ENCODE measurements at places on chromosomes 2 and 18. TPM values are rescaled to one million over a fixed set of nuclear protein-coding genes. Genes with fewer than 3 reads are reported as not detected.

The LTBP1 gene
- total RNA-seq, result 33.8 TPM

The PPP3R1 gene
- total RNA-seq, result 83.9 TPM

The DSC1 gene
- total RNA-seq, result 0.16 TPM

The MPP4 gene
- total RNA-seq, result not detected

DNA sequence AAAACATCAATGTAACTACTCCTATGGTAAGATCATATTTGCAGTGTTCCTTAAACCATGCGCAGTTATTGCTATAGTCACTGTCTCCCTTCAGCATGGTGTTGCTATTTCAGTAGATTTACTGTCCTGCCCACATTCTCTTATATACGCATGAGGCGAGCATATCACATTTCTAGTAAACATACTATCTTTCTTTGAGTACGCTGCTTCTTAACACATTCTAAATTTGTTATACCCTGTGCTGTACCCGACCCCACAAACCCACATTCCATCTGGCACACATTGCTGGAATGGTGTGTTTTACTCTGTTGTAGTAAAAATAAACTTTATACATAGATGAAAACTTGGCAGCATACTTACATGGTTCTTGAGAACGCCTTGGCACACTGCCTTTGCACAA is 163.3 kb downstream of the QPCT start:
- peak overlapping the region; percentile 9 for H3K27ac ChIP-seq
- H3K4me1 ChIP-seq, result no peaks in the 10 kb centered on the region
- no peaks in the 10 kb centered on the region for H3K27me3 ChIP-seq
- H3K36me3 ChIP-seq, result no peaks in the 10 kb centered on the region
- DNase-seq, result no peak

DNA sequence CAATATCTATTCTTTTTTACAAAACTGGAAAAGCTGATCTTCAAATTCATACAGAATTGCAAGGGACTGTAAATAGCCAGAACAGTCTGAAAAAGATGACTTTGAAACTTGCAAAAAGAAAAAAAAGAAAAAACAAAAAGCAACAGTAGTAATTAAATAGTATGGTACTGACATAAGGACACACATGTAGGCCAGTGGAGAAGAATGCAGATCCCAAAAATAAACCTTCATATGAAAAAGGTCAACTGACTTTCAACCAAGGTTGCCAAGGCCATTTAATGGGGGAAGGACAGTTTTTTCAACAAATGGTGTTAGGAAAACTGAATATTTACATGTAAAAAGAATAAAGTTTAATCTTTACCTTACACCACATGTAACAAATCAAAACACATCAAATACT is 111.8 kb downstream of the USP34 start:
- DNase-seq, result no peak
- no peaks in the 10 kb centered on the region for H3K27me3 ChIP-seq
- H3K4me3 ChIP-seq, result no peak overlapping the region
- no peak overlapping the region for H3K27ac ChIP-seq
- peaks cover 40% of the 10 kb centered on the region for H3K4me1 ChIP-seq

DNA sequence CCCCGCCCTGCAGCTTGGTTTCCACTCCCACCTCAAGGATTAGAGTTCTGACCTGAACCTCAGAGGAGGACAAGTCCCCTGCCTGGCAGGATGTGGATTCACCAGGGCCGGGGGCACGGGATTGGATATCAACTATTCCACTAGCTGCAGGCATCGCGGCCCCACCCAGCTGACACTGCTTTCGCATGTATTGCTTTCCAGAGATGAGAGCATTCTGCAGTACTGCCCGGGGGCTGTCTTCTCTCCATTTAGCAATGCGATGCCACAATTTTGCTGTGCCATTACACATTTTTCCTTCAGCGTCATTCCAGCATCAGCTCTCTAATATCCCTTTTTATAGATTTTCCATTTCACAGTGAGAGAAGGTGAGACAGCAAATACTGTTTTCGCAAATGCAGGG is 42.0 kb downstream of the CTIF start:
- H3K27me3 ChIP-seq, result no peaks in the 10 kb centered on the region
- no peak for DNase-seq
- no peak overlapping the region for H3K27ac ChIP-seq
- H3K36me3 ChIP-seq, result peaks cover 3% of the 10 kb centered on the region
- H3K4me1 ChIP-seq, result no peaks in the 10 kb centered on the region

DNA sequence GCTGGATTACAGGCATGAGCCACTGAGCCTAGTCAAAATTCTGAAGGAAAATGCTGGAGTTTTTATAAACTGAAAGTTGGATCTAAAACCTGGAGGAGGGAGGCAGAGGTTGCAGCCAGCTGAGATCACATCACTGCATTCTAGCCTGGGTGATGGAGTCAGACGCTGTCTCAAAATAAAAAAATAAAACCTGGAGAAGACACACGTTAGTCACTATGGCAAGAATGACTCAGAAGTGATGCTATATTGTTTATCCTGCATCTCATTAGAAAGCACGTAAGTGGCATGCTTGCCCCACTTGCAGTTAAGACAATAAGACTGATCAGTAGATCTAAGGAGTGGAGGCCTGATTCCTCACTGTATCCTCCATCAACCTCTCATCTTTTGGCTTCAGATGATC is 106.6 kb upstream of the STON1 start:
- no peak overlapping the region for H3K4me3 ChIP-seq
- DNase-seq, result no peak
- H3K27ac ChIP-seq, result peak overlapping the region; percentile 69
- peaks cover 11% of the 10 kb centered on the region for H3K27me3 ChIP-seq
- H3K36me3 ChIP-seq, result no peaks in the 10 kb centered on the region

DNA sequence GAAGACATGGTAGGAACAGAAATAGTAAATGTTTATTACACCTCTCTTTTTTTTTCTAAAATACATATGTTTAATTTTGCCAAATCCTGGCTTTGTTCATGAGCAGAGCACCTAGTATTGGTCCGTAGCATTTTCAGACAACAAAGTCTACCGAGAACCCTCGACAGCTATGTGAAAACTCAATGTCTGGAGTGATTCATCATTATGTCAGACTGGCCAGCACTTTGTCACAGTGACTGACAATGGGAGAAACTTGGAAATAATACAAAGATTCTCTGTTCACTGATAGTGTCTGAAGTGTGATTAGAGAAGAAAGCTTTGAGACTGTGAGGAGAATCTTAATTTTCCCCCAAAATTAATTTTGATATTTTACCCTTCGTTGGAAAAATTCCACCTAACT is 143.0 kb downstream of the HNMT start:
- peaks cover 4% of the 10 kb centered on the region for H3K27me3 ChIP-seq
- H3K27ac ChIP-seq, result no peak overlapping the region
- H3K4me1 ChIP-seq, result no peaks in the 10 kb centered on the region
- no peak overlapping the region for H3K4me3 ChIP-seq
- DNase-seq, result no peak

DNA sequence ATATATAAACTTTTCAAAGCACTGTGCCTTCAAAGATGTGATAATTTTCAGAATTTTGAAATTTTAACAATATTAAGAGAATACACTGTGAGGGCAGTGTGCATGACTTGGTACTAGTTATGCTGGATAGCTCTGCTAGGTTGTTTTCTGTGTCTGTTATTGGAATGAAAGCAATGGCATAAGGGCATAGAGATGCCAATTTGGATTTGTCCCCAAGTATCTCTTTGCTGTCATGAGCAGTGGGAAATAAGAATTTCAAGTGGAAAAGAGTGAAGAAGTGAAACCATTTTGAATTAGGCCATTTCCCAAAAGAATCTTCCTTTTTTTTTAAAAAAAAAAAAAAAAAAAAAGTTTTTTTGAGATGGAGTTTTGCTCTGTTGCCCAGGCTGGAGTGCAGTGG is 76.8 kb downstream of the SLC39A10 start:
- peaks cover 19% of the 10 kb centered on the region for H3K36me3 ChIP-seq
- H3K4me1 ChIP-seq, result no peaks in the 10 kb centered on the region
- no peaks in the 10 kb centered on the region for H3K27me3 ChIP-seq
- no peak overlapping the region for H3K4me3 ChIP-seq

GRCh38 chr2:2324119-2324518 is 7.0 kb downstream of the MYT1L start:
- no peak overlapping the region for H3K27ac ChIP-seq
- DNase-seq, result no peak
- peaks cover 2% of the 10 kb centered on the region for H3K4me1 ChIP-seq
- H3K27me3 ChIP-seq, result no peaks in the 10 kb centered on the region

- no peaks in the 10 kb centered on the region for H3K36me3 ChIP-seq
- peaks cover 55% of the 10 kb centered on the region for H3K27me3 ChIP-seq
- no peaks in the 10 kb centered on the region for H3K4me1 ChIP-seq
- no peak overlapping the region for H3K4me3 ChIP-seq
- no peak for DNase-seq
- H3K27ac ChIP-seq, result no peak overlapping the region
Observed at GRCh38 chr2:175362331-175362730, 180.8 kb upstream of the ATP5MC3 start.

DNA sequence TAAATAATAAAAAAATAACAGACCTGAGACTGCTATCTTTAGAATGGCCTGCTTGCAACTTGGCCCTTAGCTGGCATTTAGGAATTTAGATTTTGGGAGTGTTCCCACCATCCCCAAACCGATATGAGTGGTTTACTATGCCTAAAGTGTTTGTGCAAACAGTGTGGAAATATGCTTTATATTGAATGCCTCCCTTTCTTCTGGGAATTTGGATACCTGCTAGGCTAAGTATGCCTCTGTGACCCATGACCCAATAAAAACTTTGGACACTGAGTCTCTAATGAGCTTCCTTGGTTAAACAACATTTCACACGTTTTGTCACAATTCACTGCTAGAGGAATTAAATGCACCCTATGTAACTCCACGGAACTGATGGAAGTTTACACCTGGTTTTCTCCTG is 73.2 kb downstream of the BMPR2 start:
- H3K36me3 ChIP-seq, result peaks cover 3% of the 10 kb centered on the region
- no peak for DNase-seq
- H3K4me3 ChIP-seq, result no peak overlapping the region
- no peaks in the 10 kb centered on the region for H3K27me3 ChIP-seq
- peaks cover 3% of the 10 kb centered on the region for H3K4me1 ChIP-seq

- H3K4me3 ChIP-seq, result no peak overlapping the region
- H3K27ac ChIP-seq, result peak overlapping the region; percentile 49
- peaks cover 11% of the 10 kb centered on the region for H3K4me1 ChIP-seq
- H3K27me3 ChIP-seq, result peaks cover 10% of the 10 kb centered on the region
- no peak for DNase-seq
Observed at GRCh38 chr2:20421988-20422370, 24.9 kb upstream of the RHOB start.
